ENCODE measurements at places on chromosomes 7 and 10. TPM values are rescaled to one million over a fixed set of nuclear protein-coding genes. Genes with fewer than 3 reads are reported as not detected.
A peak's percentile ranks its signal among the peaks of the same experiment; 100 is the strongest.

FAM53B gene
- total RNA-seq, result 10.1 TPM

KLF14 gene
- total RNA-seq, result not detected

PAPSS2 gene
- 65.9 TPM for total RNA-seq

SEMA3A gene
- 36.5 TPM for total RNA-seq

DNA sequence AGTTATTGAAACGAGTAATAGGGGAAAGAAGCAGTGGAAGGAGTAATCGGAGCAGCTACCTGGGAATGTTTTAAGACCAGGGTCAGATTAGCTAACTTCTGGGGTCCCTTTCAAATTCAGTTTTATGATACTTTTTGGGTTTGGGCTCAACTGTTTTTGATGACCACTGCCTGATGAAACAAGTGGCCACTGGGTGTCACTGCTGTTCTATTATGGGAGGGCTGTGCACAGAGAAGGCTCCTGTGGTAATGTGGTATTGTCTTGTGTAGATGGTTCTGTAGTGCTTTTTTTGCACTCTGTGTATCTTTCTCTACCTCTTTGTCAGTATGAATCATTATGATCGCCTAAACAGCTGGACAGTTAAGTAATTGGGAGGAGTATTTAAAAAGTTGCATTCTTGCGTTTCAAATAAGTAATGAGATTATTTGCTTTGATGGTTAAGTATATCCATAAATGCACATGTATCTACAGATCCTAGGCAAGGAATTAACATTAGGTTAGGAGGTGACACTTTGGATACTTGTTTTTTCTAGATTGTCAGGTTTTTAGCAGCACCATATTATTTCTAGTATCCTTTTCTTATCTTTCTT lies 128.4 kb downstream of the ABCA13 start:
- peaks cover 12% of the 10 kb centered on the region for H3K4me1 ChIP-seq
- DNase-seq, result peak; percentile 81
- 0 out of 2 replicates have a peak, but pooled peaks cover 3% of the 10 kb centered on the region for H3K27me3 ChIP-seq

DNA sequence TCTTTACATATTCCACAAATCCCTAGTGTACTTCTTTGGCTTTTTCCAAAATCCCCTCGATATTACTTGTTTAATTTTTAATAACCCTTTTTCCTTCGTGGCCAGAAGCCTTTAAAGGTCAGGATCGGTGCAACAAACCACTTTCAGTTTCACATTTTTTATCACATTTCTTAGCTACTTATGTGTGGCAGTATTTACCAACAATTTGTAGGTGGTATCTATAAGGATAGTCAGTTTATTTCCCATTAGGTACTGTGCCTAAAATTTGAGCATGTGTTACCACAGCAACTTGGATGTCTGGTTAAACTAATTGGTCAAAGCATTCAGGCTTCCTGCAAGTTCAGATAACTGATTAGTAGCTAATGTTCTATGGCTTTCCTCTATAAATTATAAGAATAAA lies 104.9 kb downstream of the CDK14 start:
- H3K4me1 ChIP-seq, result peaks cover 20% of the 10 kb centered on the region
- peak overlapping the region; percentile 74 for H3K4me3 ChIP-seq
- no peaks in the 10 kb centered on the region for H3K36me3 ChIP-seq

HOXA3 gene
- total RNA-seq, result 2.1 TPM

GRCh38 chr10:86936661-86937501 lies 20.5 kb downstream of the MMRN2 start:
- H3K27me3 ChIP-seq, result no peaks in the 10 kb centered on the region
- no peaks in the 10 kb centered on the region for H3K36me3 ChIP-seq
- no peak overlapping the region for H3K4me3 ChIP-seq
- H3K4me1 ChIP-seq, result peaks cover 13% of the 10 kb centered on the region
